Pulmonary artery endothelial cell (primary cell): ENCODE measurements at places on chromosomes 2 and 18.

GRCh38 chr2:148486655-148487054 lies 157.9 kb upstream of the EPC2 start:
- DNase-seq, result no peak

- DNase-seq, result no peak
Measured at GRCh38 chr2:28406276-28407096, 13.8 kb downstream of the FOSL2 start.

DNA sequence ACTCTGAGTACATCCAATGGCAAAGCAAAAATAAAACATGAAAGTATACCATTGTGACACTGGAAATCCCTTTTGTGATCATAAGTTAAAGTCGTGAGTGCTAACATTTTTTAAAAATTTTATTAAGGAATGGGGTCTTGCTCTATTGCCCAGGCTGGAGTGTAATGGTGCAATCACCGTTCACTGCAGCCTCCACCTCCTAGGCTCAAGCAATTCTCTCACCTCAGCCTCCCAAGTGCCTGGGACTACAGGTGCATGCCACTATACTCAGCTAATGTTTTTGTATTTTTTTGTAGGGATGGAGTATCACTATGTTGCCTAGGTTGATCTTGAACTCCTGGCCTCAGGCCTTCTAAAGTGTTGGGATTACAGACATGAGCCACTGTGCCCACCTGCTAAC lies 14.3 kb upstream of the TNFAIP6 start:
- no peak for DNase-seq

DNA sequence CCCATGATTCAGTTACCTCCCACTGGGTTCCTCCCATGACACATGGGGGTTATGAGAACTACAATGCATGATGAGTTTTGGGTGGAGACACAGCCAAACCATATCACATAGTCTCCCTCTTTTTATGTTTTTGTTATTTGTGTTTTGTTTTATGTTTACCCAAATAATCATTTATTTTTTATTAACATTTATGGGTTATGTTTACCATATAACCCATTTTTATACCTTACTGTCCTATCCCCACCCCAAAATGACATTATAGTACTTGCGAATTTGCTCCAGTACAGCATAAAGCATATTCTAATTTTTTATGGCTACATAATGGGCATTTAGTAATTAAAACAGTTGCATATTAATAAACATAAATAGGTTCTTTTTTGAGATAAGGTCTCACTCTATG lies 61.9 kb upstream of the TTC27 start:
- no peak for DNase-seq

DNA sequence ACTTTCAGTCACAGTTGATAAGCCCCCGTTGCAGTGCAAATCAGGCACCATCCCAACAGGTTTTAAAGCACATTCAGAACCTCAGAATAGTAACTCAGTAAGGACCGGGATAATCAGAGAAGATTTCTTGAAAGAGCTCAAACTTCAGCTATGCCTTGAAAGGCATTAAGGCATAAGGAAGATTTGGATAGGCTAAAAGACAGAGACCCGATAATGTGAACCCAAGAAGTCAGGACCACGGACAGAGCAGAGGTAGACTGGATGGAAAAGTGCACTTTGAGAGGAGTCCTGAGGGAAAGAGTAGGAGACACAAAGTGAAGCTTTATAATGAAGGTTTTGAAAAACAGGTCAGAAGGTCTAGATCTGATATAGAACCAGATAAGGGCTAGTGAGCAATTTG lies 36.9 kb upstream of the KLF7 start:
- DNase-seq, result no peak

- DNase-seq, result no peak
Measured at GRCh38 chr18:23442958-23443357, 10.1 kb upstream of the RIOK3 start.

DNA sequence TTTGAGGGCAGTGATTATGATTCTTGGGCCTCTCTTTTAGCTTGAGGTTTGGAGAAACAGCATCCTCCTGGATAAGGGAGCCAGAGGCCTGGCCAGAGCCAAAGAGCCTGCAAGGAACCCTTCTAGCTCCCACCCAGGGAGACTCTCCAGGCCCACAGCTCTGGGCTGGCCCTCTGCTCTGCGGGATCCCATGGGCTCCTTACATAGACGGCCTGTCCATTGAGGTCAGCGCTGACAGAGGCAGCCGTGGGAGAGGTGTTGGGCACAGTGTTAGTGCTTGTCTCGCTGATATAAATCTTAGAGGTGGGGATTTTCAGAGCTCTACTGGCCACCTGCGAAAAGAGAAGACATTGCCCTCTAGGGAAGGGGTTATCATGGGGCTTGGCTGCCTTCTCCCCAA lies 67.2 kb downstream of the XDH start:
- no peak for DNase-seq

DNA sequence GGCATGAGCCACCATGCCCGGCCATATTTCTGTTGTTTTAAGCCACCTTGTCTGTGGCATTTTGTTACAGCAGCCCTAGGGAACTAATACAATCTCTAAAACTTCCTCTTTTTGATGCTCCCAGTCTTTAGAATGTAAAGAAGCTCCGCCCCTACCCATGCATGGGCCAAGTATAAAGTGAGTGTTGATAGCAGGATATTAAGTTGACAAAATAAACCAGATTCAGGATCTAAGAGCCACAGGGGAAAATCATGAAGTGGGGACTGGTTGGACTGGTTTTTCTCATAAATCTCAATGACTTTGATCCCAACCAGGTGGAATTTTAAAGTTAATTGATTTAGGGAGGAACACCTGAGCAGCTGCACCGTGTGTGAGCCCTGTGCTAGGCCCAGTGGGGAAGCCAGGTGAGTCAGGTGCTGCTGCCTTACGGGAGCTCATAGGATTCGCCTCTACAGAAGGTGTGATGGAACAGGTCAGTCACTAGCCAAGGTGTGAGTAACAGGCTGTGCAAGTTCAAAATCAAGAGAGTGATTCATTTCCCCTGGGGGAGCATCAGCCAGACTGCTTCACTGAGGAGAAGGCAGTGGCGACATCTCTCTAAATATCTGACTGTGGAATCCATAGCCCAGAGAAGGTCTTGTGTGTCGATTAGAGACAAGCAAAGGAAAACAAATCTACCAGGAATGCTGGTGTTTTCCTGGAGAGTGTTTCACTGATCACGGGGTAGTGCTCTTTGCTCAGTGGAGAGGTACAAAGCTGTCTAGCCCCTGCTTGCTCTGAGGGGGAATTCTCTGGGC lies 63.0 kb upstream of the MSH2 start:
- no peak for DNase-seq

DNA sequence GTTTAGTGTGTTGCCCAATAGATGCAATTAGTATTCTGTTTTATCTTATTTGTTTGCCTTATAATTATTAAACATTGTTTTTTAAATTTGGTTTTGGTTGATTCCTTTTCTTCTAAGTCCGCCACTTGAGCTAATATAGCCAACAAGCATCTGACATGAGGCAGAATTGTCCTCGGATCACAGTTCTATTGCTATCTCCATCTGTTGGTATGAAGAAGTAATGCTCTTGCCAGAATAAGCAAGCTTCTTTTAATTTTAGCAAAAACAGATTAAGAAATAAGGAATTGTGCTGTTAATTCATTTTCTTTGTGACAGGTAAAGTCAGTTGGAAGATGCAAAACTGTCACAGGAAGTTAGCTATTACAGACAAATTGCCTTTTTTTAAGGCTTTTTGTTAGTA lies 54.3 kb downstream of the R3HDM1 start:
- DNase-seq, result no peak

DNA sequence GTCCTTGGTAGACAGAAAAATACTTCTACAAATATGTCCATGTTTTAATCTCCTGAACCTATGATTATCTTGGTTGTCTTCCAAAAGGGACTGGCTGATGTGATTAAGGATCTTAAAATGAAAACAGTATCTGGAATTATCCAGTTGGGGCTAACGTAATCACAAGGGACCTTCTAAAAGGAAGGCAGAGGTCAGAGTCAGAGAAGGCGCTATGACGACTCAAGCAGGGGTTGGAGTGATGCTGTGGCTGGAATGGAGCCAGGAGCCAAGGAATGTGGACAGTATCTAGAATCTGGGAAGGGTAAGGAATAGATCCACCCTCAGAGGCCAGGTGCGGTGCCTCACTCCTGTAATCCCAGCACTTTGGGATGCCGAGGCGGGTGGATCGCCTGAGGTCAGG lies 4.2 kb upstream of the USP14 start:
- no peak for DNase-seq

- DNase-seq, result no peak
Measured at GRCh38 chr18:56576826-56577573, 61.4 kb downstream of the TXNL1 start.

DNA sequence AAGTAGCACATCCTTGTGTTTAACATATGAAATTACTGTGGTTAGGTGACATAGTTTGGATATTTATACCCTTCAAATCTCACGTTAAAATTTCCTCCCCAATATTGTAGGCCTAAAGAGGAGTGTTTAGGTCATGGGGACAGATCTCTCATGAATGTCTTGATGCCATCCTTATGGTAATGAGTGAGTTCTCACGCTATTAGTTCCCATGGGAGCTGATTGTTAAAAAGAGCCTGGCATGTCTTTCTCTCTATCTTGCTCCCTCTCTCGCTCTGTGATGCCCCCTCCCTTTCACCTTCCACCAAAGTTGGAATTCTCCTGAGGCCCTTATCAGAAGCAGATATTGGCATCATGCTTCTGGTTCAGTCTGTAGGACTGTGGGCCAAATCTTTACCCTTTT lies 660.1 kb downstream of the ADCYAP1 start:
- DNase-seq, result no peak

DNA sequence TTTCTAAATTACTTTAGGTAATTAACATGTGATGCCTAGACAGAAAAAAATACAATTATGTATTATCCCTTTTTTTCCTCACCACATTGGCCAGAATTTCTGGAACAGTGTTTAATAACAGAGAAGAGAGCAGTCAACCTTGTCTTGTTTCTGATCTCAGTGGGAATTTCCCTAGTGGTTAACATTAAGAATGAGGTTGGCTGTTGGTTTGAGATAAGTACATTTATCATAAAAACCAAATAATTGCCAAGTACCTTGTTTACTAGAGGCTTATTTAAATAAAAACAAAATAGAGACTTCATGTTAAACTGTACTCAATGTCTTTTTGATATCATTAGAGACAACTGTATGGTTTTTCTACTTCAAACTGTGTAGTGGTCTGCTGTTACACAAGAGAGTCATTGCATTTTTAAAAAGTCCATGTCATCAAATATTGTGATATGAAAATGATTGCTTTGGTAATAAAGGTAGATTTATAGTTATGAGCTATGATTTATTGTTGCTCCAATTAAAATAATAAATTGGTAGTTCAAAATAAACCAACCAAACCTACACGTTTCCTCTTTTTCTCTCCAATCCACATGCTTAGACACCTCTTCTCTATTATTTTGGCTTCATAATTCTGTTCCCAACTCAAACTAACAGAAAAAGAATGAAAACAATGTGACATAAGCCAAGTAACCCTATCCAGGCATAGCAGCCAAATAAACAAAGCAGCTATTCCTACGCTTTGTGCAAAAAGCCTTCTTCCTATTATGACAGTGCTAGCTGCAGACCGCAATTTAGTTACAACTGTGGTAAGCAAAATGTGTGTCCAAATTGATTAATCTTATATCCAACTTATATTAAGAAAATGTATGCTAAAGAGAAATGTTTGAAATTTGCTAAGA lies 20.9 kb upstream of the TANK start:
- no peak for DNase-seq

GRCh38 chr2:216664593-216665034 lies 30.7 kb downstream of the IGFBP5 start:
- DNase-seq, result no peak

DNA sequence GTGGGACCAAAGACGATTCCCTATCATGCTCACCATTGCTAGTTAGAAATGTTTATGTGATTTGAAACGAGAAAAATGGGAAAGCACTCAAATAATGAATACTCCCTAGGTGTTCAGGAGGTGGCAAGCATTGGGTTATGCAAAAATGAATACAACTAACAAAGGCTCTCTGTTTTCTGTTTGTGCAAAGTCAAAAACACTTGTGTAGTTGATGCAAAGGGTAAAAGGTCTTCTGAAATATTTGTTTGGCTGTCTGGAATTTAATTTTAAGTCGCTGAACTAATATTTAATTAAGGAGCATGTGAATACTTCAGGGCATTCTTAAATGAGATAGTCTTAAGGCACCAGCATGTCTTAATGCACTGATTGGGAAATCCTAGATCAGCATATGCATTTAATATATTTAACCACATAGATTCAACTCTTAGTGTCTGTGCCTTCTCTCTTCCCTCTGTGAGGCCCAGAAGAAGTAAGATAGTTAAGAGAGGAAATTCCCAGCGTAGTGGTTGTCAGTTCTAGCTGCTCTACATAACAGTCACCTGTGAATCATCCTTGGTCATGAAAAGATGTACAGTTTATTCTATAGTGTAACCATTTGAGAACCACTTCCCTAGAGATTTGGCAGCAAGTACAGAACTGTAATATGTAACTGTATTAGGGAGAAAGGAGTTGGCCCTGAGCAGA lies 111.9 kb downstream of the EPC2 start:
- no peak for DNase-seq

DNA sequence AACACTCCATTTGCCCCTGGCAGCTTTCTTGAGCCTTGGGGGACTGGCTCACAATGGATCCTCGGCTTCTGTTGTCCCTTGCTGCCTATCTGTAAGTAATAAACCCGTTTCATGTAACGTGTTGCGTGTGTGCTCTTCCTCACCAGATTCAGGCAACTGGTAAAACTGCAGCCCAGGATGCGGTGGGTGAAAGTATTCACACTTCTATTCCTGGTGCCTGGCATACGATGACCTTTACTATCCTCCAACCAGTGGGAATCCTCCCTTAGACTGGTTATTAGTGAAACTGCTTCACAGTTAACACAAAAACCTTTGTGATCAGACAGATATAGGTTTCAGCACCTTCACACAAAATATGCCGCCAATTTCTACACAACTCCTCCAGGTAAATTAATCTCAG lies 13.6 kb upstream of the ICA1L start:
- no peak for DNase-seq
